Endothelial cell of umbilical vein (primary cell): ENCODE measurements at places on chromosomes 11 and 22.

- DNase-seq = no peak
Observed at GRCh38 chr22:38270091-38270992, 2.5 kb downstream of the TMEM184B start.

DNA sequence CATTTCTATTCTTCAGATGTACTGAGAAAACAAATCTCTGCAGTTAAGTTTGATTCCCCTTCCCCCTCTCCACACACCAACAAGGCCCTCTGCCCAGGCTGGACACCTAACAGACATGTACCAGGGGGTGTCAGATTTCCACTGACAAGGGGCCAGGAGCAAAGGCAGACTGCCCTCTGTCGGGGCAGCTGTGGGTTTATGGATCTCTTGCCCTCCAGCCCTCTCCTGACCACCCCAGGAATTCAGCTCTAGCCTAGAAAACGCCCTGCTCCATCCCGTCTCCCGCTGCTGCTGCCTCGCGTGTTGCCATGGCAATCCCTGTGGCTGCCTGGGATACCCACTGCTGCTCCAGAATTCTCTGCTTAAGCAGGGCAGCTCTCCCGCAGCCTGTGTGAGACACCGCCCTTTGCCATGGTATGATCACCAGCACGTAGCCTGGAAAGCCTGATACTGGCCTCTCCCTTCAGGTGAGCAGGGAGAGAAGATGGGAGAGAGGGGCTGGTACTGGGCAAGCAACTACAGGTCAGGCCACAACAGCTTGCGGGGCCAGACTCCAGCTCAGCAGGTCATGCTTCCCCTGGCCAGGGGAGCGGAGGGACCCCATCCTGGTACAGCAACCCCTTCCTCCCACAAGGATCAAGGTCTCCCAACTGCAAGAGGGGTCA, 41.6 kb downstream of the BUD13 start:
- no peak for DNase-seq

DNA sequence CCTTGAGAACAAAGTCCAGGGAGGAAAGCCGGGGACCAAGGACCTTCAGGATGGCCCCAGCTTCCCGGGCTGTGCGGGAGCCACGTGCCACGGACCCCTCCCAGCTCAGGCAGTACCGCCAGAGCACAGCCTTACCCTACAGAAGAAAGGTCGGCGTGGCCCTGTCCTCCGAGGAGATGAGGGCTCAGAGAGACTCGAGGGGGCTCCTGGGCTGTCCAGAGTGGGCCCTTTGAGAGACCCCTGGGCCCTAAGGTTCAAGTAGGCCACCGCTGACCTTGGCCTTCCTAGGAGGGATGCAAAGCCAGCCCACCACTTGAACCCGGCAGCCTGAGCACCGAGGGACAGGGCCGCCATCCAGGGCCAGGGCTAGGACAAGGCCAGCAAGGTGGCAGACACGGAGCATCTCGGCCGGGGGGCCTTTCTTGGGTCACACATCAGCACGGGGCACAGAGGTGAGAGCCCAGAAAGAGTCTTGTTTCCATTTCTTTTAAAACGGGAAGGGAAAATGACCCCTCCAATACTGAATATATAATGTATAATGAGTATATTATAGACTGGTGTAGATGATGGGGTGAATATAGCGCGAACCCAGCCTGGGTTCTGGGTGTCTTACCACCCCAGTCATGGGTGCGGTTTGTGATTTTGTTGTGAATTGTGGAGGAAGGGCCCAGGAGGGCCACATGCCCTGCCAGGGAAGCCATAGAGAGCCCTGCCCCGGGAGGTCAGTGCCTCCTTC, 34.4 kb upstream of the PPARA start:
- no peak for DNase-seq

- no peak for DNase-seq
Observed at GRCh38 chr22:40593460-40594273, 42.9 kb downstream of the MRTFA start.
